ENCODE measurements at places on chromosomes 13 and 19. TPM values are rescaled to one million over a fixed set of nuclear protein-coding genes. Genes with fewer than 3 reads are reported as not detected.
A peak's percentile ranks its signal among the peaks of the same experiment; 100 is the strongest.

STAP2 gene
- polyA plus RNA-seq = 32.6 TPM

- no peak for DNase-seq
Measured at GRCh38 chr13:51111997-51112396, 923 bp upstream of the C13orf42 start.

- DNase-seq = no peak
Measured at GRCh38 chr13:73631411-73631810, 502.8 kb downstream of the KLF12 start.

GRCh38 chr13:98216135-98216565, 39.1 kb upstream of the RNF113B start:
- DNase-seq = peak; percentile 81

MISP3 gene
- polyA plus RNA-seq = 11.2 TPM

- no peak for DNase-seq
Measured at GRCh38 chr19:3514930-3515329, 8.8 kb downstream of the FZR1 start.

SIGLEC14 gene
- 2.9 TPM for polyA plus RNA-seq

CEACAM4 gene
- polyA plus RNA-seq = 30.0 TPM

DNA sequence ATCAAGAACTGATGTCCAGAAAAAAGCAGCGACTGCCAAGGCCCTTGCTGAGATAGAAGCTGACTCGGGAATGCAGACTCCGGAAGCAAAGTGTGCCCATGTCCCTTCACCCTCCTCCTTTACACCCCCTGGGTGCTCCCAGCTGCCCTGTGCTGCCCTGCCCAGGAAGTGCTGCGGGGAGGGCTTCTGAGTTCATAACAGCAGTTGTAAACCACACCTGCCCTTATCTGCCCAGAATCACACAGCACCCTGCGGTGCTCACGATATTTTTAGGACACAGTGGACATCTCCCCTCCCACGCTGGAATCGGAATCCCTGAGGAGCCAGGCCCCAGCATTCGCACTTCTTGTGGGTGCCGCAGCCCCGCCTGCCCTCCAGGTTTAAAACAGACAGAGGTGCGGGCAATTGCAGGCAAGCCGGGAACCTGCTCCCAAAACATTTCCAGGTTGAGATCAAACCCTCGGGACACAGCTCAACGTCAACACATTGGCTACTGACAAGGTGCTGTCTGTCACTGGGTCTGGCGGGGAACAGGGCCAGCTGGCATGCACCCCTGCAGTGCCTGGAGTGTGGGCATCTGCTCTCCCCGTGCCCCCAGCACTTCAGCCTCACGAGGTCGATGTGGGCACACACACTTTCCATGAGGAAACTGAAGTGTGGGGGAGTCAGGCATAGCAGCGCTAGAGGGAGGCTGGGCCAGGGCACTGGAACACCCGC, 36.8 kb downstream of the RAB20 start:
- no peak for DNase-seq

DNA sequence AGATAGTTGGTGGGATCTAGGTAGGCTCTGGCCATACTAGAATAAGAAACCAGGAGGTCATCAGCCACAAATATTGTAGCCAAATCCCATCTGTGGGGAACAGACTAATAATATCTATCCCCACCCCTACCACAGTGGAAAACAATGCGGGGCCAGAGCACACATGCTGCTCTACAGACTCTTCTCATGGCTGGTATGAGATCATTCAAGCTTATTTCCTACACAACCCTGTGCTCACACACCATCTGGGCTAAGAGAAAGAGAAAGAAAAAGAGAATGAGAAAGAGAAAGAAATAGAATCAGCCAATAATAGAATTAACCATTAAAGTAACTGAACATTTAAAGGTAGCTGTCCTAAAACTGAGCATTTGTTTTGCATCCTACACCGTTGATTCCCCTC, 1268.4 kb upstream of the SPRY2 start:
- no peak for DNase-seq

KLK14 gene
- 0.49 TPM for polyA plus RNA-seq

- DNase-seq = no peak
Measured at GRCh38 chr13:94656766-94657165, 55.1 kb downstream of the GPR180 start.

DNA sequence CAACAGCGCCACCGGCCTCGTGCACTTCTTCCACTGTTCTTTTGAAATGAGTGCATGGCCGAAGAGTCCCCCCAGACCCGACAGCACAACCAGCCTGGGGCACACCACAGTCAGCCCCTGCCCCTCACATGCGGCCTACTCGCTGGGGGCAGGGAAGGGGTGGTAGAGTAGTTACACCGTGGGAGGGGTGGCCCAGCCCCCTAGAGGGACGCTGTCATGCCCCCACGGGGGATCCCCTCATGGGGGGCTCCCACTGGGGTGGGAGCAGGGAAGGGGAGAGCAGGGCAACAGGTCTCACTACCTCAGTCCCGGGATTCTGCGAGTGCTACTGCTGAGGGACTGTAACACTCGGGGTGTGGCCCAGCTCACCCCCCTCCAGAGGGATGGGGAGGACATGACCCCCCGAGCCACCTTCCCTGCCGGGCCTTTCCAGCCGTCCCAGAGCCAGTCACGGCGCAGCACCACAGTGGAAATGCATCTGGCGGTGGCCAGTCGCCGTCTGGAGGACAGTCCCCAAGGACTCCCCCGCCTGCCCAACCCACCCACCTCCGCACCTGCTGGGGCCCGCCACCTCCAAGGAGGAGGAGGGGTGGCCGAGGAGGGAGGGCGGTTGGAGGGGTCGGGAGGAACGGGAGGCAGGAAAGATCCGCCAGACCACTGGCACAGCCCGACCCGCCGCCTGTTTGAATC, 84.6 kb upstream of the ZNF254 start:
- DNase-seq = no peak

GRCh38 chr13:40190641-40191100, 475.8 kb downstream of the FOXO1 start:
- DNase-seq = peak; percentile 23

- DNase-seq = no peak
Measured at GRCh38 chr13:101611491-101612475, 159.3 kb downstream of the ITGBL1 start.

CEACAM3 gene
- polyA plus RNA-seq = 1.2 TPM

DNA sequence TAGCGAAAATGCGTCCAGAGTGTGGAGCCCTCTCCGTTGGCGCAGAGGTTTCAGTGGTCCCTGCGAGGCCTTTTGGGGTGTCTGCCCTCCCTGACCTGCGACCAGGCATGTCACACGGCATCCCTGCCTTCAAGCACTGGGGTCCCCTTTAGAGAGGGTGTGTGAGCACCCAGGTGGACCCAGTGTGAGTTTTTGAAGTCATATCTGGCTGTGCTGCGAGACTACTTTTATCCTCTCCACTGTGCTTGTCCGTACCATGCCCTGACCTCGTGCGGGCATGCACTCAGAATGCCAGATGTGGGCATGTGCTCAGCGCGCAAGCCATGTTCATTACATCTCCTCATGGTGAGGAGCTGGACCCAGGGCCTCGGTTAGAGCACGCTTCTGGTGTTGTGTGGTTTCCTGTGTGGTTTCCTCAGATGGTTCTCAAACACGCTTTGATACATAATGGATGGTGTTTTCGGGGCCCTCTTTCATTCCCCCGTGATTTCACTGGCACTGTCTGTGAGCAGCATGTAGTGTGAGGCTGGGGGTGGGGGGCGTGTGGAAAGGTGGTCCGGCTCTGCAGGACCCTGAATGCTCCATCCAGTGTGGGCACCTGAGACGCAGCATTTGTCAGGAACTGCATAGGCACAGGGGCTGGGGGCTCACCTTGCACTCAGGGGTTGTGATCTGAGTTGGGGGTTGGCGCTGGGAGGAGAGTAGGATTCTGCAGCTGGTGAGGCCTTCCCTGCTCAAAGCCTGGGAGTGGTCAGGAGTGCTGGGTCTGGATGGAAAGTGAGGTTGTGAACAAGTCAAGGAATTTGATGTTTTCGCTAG, 2.3 kb downstream of the TFDP1 start:
- DNase-seq = no peak

GRCh38 chr13:86121881-86122280, 322.7 kb upstream of the SLITRK6 start:
- DNase-seq = peak; percentile 67

- no peak for DNase-seq
Measured at GRCh38 chr13:47886314-47886713, 114.8 kb downstream of the SUCLA2 start.

GPR183 gene
- 6.6 TPM for polyA plus RNA-seq

GRCh38 chr19:49851456-49852259, 699 bp downstream of the PTOV1 start:
- DNase-seq = peak; percentile 71
